Activated CD4-positive, alpha-beta T cell treated with anti-CD3 and anti-CD28 coated beads, Interleukin-2, amount 50 U/mL, for 24 hours (primary cell): ENCODE measurements at places on chromosomes 12 and 14.

- DNase-seq, result peak; percentile 11
These were observed 636 bp downstream of the DUSP6 start for GRCh38 chr12:89351489-89352241.

DNA sequence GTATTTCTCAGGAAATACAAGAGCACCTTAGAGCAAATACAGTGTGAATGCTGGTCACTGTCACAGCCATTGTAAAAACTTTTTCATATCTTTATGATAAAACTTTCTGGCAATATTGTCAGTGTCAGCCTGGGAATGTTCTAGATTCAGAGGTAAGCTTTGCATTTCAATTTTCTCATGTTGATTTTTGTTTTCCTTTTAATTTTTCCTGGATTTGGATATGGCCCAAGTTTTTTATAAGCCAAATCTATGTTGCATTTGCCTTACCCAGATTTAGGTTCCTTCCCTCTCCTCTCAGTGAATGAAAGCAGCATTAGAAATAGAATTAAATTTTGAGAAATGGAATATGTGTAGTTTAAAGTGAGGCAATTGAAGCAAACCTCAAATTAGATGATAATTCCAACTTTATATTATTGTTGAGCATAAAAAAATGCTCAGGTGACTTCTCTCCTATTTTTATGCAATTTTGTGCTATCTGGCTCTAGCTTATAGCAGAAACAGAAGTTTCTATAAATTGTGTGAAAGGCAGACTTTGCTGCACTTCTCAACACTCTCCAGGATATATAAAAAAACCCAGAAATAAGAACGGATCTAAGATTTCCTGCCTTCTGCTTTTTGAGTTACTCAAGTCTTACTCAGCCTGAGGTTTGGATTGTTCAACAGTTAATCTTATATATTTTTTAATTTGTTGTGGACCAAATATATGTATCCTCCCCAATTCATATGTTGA, 368.2 kb upstream of the PRICKLE1 start:
- DNase-seq, result no peak

- no peak for DNase-seq
These were observed 269.6 kb upstream of the CRY1 start for GRCh38 chr12:107362960-107363359.

- no peak for DNase-seq
These were observed 2.4 kb upstream of the TRIM9 start for GRCh38 chr14:51097287-51097686.

- DNase-seq, result no peak
These were observed 10.8 kb downstream of the SINHCAF start for GRCh38 chr12:31315044-31315715.

GRCh38 chr12:32435921-32436705, 36.8 kb downstream of the FGD4 start:
- DNase-seq, result no peak

GRCh38 chr14:64628940-64629408, 75.2 kb upstream of the PLEKHG3 start:
- no peak for DNase-seq

DNA sequence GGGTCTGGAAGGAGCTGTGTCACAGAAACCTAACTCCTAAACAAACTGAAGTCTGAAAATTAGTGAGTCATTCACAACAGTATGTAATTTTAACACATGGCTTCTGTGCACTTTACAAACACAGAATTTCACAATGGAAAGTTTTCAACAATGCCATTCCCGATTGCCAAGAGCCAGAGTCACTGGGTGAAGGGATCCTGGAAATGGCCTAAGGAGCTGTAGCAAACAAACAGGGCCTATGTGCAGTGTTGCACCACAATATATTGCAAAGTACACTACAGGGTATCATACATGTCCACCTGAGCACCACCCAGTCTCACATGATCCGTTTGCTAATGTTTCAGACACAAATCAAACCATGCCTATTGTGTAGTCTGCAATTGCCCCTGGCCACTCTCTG, 184.7 kb upstream of the OTX2 start:
- DNase-seq, result no peak

DNA sequence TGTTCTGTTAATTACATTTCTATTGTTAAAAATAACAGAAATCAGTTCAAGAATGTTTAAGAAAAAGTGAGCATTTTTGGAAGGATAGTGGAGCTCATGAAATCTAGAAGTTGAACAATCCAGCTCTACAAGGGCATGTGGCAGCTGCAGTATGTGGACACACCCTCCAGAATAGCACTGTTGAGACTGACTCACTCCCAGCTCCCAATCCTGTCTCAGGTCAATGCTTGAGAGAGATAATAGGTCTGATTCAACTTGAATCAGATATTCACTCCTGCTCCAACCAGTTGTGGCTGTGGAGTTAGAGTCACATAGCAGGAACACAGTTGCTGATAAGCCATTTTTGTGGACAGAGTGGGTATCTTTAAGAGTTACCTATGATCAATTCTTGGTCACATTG, 113.0 kb upstream of the NTF3 start:
- DNase-seq, result no peak

DNA sequence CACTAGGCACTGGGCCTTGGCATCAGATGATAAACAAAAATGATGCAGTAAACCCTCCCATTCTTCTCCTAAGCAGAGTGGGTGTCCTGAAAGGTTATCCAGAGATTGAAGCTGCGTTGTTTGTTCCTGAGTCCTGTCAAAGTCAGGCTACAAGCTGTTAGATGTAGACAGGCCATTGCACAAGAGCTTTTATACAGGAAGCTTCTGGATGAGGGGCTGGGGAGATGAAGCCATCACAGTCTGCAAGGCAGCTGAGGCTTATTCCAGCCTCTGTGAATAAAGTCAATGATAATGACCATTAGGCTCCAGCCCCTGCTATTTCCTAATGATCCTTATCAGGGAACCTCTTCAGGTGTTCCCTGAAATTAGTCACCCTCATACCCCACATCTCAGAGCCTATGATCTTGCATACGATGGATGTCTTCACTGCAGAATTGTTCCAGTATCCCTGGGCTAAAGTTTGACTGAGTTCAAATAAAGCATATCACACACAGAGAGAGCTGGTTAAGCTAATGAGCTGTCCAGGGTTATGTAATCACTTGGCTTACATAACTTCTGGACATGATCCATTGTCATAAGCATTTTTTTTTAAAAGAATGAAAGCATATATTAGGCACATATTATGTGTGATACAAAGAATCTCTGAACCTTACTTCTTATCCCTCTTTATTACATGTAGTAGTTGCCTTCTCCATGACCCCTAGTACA, 337.1 kb upstream of the OR4E1 start:
- DNase-seq, result no peak

GRCh38 chr12:50051101-50051806, 6.1 kb upstream of the ASIC1 start:
- DNase-seq, result no peak

GRCh38 chr14:57937676-57938075, 71.8 kb upstream of the SLC35F4 start:
- DNase-seq, result no peak

DNA sequence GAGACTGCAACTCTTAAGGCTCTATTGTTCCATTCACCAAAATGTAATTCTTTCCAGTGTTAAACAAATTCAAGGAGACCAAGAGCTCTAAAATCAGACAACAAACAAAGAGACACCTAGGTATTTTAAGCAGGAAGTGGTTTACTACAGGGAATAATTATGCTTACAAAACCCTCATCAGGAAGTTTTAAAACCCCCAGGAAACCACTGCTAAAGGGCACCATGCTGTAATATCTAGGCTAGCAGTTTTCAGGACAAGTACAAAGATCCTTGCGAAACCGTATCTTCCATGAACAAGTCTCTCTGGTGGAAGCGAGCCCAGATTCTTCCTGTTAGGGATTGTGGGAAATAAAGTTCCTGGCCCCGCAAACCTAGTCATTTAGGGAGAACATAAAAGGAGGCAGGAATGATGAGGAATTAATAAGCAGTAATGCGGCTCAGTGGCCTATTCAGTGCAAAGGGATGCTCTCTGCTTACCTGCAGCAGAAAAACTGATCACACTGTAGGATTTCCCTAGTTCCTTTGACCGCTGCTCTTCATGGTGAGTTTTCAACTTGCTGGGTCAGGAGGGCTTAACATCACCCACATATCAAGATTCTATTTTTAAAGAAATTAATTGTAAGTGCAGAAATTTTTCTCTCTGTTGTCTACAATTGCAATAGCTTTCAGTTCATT, 42.8 kb downstream of the ACSM4 start:
- no peak for DNase-seq

DNA sequence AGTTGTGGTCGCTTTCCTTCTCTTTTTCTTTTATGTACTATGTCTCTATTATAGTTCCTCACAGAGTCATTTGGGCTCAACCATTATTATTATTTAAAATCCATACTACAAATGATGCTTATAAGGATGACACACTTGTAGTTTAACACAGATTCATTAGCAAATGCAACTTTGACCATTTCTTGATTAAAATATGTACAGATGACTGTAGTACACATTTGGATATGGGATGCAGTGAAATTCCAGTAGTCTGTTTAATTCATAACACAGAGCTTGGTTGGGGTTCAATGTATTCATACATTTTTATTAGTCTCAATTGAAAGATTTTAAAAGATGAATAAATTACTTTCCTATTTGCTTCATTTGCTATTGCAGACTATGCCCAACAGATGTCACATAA, 30.0 kb downstream of the SLC38A1 start:
- no peak for DNase-seq

DNA sequence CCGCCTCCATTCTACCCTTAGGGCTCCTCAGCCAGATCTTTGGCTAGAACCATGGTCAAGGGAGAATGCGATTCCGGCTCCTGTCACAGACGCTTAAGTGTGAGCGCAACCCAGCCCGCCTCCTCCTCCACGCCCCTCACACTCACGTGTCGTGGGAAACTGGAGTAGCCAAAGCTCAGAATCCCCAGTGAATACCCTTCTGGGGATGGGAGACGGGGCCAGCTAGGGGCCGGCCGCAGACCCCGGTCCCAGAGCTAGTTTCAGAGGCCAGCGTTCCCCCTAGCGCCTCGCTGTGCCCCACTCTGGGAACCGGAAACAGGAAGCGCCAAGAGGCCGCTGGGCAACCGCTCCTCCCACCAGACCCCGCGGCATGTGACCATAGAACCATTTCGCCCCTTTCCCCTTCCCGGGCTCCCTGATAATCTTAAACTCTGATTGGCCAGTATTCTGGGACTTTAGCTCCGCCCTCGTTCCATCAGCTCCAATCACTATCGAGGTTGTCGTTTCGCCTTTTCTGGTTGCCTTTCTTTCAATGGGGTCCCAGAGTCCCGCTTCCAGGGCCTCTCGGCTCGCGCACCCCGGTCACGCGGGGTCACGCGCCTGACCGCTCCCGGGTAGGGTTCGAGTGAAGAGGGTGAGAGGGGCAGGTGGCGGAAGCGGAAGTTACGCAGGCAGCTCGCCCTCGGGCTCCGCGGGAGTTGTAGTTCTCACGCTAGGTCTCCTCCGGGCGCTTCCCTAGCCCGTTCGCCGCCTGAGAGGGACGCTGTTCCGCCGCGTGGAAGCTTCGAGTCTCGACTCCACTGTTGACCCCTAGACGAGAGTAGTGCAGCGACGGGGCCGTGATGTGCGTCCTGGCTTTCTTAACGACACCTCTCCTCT, at the start of gene M6PR:
M6PR (minus strand) TSS at position 304 of the 879 bp plus-strand sequence. CDS start 3,241 bp downstream, outside the sequence.
- DNase-seq, result peak; percentile 90

GRCh38 chr12:70221626-70222025, 21.6 kb upstream of the CNOT2 start:
- no peak for DNase-seq

- DNase-seq, result no peak
These were observed 15.0 kb downstream of the DEPDC4 start for GRCh38 chr12:100251917-100252316.

- DNase-seq, result no peak
These were observed 14.8 kb upstream of the OR6S1 start for GRCh38 chr14:20656274-20656673.

GRCh38 chr14:95406756-95407277, 87.1 kb upstream of the CLMN start:
- DNase-seq, result no peak

DNA sequence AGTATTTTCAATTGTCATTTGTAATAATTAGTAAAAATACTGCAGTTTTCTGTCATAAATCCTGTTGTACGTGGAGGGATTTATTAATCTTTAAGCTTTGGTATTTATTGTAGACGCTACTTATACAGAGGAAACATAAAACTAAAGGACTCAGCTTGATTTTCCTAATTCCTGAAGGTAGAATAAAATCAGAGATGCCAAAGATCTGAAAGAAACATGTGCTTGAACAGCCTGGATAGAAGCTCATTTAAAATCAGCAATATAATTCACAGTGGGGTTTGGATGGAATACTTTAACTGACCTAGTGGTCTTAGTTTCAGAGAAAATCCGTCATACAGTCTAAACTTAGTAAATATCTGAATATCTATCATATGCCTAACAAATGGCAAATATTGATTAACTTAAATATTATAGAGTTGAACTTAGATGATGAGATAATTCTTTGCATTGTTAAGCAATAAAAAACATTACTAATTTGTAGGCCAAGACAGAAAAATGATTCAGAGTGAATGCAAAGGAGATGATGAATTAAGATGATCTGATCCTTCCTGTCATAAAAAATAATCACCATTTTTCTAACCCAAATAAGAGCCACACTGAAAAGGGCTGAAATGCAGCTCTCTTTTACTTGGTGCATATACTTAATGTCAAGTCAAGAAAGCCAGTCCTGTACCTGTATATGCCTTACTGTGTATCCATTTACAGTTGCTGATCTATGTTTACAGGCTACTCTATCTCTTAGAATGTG, 397.1 kb upstream of the DCN start:
- no peak for DNase-seq

DNA sequence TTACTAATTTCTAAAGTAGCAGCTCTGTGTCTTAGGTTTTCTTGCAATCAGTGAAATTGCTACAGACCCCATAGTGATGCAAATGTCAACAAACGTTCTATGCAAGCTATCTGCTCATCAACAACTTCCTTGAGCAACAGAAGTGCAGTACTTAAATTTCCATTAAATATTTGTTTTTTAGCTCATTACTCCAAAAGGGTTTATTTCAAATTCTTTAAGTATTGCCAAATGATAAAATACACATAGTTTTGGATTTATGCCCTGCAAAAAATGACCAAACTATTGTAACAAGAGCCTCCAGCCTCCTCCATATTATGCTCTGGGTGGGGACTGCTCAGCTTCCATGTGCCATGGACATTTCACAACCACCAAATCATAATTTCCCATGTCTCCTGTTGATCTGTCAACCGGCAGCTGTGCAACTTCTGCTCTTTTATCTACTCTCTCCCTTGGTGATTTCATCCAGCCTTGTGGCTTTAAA, 4.4 kb downstream of the BDKRB1 start:
- no peak for DNase-seq

DNA sequence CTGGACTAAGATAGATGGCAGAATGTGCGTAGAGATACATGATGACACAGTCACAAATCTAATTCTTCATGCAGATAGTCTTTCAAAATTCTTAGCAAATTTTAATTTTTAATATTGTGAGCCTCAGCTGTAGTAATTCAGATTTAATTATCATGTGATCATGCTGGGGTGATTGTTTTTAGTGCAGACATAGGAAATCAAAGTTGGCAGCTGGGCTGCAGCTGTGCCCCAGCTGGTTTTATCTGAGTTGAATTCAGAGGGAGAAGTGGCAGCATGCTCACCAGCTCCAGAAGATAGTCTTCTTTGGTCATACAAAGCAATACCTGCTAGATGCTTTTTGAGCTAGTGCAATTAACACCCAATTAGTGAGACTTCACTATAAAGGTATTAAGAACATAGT, 292.9 kb downstream of the RAD51B start:
- no peak for DNase-seq
